Tibial artery (tissue), 4 donors: ENCODE measurements at places on chromosomes 5 and 9.

DNA sequence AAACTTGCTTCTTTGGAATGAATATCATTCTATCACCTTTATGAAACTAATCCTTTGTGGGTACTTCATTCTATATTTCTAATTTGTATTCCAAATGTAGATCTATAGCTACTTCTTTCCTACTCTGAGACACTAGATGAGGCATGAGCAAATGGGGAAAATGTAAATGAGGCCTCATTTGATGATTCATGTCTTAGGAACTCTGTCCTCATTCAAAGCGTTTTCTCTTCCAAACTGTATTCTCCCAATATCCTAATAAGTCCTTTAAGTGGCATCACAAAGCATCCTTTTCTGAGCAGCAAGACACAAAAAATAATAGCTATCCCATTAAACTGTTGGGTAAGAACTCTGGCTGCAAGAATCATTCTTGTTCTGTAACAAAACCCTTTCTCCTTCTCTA is 56.1 kb downstream of the TTLL11 start:
- DNase-seq = no peak

DNA sequence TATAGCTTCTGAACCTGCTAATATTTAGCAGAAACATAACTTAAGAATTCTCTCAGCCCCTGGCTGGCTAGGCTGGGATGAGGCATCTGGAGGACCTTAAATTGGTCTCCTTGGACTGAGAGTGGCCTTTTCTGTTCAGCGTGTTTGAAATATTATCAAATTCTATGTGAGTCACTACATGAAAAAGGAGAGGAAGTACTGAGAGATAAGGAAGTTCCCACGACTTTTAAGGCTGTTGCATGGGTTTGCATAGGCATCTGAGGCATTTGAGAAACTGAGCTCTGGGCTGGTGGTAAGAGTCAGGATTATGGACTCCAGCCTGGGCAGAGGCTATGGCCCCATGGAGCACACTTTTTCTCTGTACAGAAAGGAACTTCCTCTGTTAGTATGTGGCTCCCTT is 816.2 kb upstream of the GRAMD2B start:
- DNase-seq = no peak

- no peak for DNase-seq
Observed at GRCh38 chr5:14267991-14268708, 125.0 kb downstream of the TRIO start.

DNA sequence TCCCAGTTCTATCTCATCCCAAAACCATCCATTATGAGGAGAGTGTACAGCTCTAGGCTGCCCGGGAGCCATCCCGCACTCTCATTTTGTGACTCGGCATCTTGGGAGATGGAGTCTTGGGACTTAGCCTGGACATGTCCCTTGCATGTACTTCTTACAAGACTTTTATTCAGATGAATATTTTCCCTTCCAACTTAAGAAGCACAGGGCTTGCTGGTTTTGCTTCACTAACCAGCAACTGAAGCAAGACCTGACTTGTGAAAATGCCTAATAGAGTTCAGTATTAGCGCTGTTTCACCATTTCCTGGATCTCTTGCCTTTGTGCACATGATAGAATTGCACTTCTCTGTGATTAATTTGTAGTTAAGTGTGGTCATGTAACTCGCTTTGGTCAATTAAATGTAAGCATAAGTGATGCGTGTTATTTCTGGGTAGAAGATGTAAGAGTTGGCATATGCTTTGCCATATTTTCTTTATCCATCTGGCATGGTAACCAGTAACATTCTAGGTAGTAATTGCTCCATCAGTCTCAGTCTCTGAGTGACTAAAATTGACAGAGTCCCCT is 55.8 kb downstream of the PDCD1LG2 start:
- no peak for DNase-seq

- DNase-seq = no peak
Observed at GRCh38 chr9:109232449-109233237, 65.6 kb upstream of the FRRS1L start.

DNA sequence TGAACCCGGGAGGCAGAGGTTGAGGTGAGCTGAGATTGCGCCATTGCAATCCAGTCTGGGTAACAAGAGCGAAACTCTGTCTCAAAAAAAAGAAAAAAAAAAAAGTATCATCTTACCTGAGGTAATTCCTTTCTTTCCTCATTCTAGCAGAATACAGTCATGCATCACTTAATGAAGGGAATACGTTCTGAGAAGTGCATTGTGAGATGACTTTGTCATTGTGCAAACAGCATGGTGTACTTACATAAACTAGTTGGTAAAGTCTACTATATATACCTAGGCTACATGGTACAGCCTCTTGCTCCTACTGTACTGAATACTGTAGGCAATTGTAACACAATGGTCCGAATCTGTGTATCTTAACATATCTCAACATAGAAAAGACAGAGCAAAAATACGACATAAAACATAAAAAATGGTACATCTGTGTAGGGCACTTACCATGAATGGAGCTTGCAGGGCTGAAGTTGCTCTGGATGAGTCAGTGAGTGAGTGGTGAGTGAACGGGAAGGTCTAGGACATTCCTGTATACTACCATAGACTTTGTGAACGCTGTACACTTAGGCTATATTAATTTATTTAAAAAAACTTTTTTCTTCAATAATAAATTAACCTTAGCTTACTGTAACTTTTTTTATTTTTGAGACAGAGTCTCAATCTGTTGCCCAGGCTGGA is 100.4 kb downstream of the GLDC start:
- no peak for DNase-seq
